ENCODE measurements at places on chromosomes 4 and X.

GRCh38 chr4:166006217-166006616 lies 133.2 kb downstream of the TLL1 start:
- H3K4me1 ChIP-seq = no peaks in the 10 kb centered on the region
- H3K36me3 ChIP-seq = no peaks in the 10 kb centered on the region
- H3K27ac ChIP-seq = no peak overlapping the region
- DNase-seq = no peak

DNA sequence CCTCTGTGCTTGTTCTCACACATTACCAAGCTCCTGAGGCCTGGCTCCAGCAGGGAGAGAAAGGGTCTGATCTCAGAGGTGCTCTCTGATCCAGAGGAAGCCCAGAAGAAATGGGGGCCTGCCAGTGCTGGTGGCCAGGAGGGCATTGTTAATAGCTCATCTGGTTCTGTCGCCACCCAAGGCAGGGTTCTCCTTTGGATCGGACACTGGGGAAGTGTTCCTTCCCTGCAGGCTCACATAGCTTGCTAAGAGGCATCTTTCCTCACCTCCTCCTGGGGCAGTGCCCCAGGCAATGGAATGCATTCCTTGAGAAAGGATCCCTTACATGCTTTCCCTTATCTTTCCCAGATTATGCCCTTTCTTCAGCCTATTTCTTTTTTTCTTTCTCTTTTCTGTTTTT lies 53.8 kb downstream of the RBM47 start:
- DNase-seq = no peak
- H3K27ac ChIP-seq = peak overlapping the region; percentile 84
- H3K27me3 ChIP-seq = no peaks in the 10 kb centered on the region
- H3K4me1 ChIP-seq = peaks cover 52% of the 10 kb centered on the region
- no peak overlapping the region for H3K4me3 ChIP-seq

GRCh38 chr4:183540410-183541009 lies 35.7 kb downstream of the ING2 start:
- no peak for DNase-seq
- H3K36me3 ChIP-seq = no peaks in the 10 kb centered on the region
- H3K27ac ChIP-seq = no peak overlapping the region
- no peaks in the 10 kb centered on the region for H3K27me3 ChIP-seq

GRCh38 chr4:147801820-147802219 lies 69.9 kb downstream of the ARHGAP10 start:
- H3K27ac ChIP-seq = no peak overlapping the region
- H3K4me3 ChIP-seq = no peak overlapping the region
- no peaks in the 10 kb centered on the region for H3K36me3 ChIP-seq
- no peaks in the 10 kb centered on the region for H3K4me1 ChIP-seq

DNA sequence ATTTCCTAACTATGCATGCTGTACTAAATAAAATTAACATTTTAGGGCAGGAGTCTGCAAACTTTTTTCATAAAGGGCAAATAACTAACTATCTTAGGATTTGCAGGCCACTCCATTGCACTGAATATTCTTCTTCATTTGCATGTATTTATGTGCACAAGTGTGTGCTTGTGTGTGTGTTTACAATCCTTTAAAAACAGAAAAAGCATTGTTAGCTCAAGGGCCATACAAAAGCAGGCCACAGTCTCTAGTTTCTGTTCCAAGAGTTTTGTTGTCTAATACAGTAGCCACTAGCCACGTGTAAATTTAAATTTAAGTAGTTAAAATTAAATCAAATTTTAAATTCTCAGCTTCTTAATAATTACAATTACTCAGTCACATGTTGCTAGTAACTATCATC lies 621.8 kb downstream of the TMA16 start:
- no peaks in the 10 kb centered on the region for H3K27me3 ChIP-seq
- H3K27ac ChIP-seq = no peak overlapping the region
- no peak overlapping the region for H3K4me3 ChIP-seq
- no peaks in the 10 kb centered on the region for H3K36me3 ChIP-seq
- DNase-seq = no peak

DNA sequence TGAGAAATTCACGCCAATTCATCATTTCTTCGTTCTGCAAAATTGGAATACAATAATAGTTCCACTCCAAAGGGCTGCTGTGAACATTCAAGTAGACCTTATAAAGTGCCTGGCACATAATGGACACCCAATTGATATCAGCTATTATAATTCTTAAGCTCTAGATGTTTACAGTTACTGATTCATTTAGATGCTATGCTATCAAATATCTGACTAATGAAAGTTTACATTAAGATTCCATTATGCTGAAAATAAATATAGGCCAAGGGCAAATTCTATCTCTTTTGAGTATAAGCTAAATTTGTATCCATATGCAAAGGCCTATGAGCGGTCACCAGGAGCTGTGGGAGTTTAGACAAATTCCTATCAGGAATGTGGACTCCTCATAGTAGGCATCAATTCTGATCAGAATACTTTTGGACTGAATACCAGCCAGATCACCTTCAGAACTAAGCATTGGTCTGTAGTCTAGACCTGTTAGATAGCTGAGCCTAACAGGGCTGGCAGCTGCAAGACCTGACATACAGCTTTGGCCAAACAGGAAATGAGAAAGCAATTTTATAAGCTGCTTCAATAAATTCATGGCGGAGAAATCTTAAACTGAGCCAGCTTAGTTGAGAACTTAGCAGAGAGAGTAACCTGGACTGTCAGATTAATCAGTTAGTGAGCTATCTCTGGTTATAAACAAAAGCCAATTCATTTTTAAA lies 384.3 kb upstream of the ACTRT1 start:
- no peaks in the 10 kb centered on the region for H3K27me3 ChIP-seq
- H3K27ac ChIP-seq = no peak overlapping the region
- H3K4me3 ChIP-seq = no peak overlapping the region
- no peaks in the 10 kb centered on the region for H3K36me3 ChIP-seq
- H3K4me1 ChIP-seq = no peaks in the 10 kb centered on the region

- no peak overlapping the region for H3K4me3 ChIP-seq
- H3K27me3 ChIP-seq = no peaks in the 10 kb centered on the region
- no peaks in the 10 kb centered on the region for H3K4me1 ChIP-seq
- DNase-seq = no peak
These were observed 338.1 kb upstream of the ZCCHC13 start for GRCh38 chrX:73965833-73966232.

- H3K4me3 ChIP-seq = no peak overlapping the region
- H3K27me3 ChIP-seq = peaks cover 4% of the 10 kb centered on the region
- no peaks in the 10 kb centered on the region for H3K36me3 ChIP-seq
- no peaks in the 10 kb centered on the region for H3K4me1 ChIP-seq
- no peak overlapping the region for H3K27ac ChIP-seq
These were observed 221.2 kb downstream of the KLHL13 start for GRCh38 chrX:117895418-117895817.

GRCh38 chr4:179605196-179605595 lies 2163.0 kb upstream of the AGA start:
- no peaks in the 10 kb centered on the region for H3K4me1 ChIP-seq
- no peak for DNase-seq
- no peak overlapping the region for H3K4me3 ChIP-seq
- H3K27me3 ChIP-seq = no peaks in the 10 kb centered on the region
- no peak overlapping the region for H3K27ac ChIP-seq

DNA sequence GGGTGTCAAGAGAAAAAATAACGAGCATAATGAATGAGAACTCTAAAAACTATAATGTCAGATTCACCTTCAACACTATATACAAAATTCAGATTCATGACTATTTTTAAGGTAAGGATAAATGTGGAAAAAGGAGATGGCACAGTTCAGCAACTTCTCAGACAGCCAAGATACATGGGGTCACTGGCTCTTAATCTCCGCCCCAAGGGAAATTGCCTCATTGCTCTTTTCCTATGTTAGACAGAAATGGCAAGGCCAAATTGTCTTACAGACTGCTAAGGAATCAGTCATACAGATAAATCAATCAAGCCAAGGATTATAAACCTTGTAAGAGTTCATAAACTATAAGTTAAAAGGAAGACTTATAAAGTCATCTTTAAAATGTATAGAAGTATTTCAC lies 183.4 kb downstream of the OPHN1 start:
- no peaks in the 10 kb centered on the region for H3K27me3 ChIP-seq
- no peaks in the 10 kb centered on the region for H3K36me3 ChIP-seq
- H3K4me3 ChIP-seq = no peak overlapping the region
- no peak overlapping the region for H3K27ac ChIP-seq

DNA sequence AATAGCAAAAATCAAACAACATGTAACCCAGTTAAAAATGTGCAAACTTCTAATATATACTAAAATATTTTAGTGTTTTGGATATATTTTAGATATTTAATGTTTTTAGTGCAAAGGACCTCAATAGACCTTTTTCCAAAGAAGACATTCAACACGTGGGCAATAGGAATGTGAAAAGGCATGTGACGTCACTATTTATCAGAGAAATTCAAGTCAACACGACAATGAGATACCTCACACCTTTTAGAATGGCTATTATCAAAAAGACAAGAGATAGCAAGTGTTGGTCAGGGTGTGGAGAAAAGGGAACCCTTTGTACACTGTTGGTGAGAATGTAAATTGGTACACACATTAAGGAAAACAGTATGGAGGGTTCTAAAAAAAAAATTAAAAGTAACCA lies 115.6 kb upstream of the FAM47B start:
- H3K36me3 ChIP-seq = no peaks in the 10 kb centered on the region
- no peak for DNase-seq
- peaks cover 4% of the 10 kb centered on the region for H3K27me3 ChIP-seq
- no peak overlapping the region for H3K4me3 ChIP-seq
- no peaks in the 10 kb centered on the region for H3K4me1 ChIP-seq

GRCh38 chr4:141804836-141805235 lies 168.5 kb downstream of the IL15 start:
- no peak overlapping the region for H3K4me3 ChIP-seq
- no peak for DNase-seq
- no peaks in the 10 kb centered on the region for H3K27me3 ChIP-seq
- no peak overlapping the region for H3K27ac ChIP-seq
- no peaks in the 10 kb centered on the region for H3K36me3 ChIP-seq
- H3K4me1 ChIP-seq = no peaks in the 10 kb centered on the region

DNA sequence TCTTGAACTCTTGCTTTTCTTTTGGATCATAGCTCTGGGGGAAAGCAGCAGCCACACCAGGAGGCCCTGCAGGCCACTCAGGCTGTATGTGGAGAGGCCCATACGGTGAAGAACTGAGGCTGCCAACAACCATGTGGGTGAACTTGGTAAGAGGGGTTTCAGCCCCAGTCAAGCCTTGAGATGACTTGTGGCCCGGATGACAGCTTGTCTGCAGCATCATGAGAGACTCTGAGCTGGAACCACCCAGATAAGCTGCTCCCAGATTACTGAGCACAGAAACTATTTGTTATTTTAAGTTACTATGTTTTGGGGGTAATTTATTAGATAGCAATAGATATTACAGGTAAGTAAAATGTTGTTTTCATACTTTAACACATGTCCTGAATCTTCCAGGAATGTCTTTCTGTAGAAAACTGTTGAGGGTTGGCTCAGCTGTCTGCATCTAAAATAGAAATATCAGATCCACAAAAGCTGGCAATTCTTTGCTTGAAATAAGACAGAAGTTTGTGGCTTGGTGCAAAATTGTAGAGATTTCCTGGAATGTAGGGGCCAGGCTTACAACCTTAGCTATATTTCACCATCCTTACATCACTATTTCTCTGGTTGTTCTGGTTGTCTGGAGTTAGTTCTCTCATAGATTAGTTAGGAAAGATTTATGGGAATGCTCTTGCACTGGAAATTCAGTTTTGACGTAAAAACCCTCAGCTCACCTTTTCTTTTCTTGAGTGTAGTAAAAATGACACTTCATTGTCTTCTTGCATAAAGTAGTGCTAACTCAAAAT lies 272.1 kb downstream of the RAPGEF2 start:
- H3K27ac ChIP-seq = no peak overlapping the region
- H3K36me3 ChIP-seq = no peaks in the 10 kb centered on the region
- no peak overlapping the region for H3K4me3 ChIP-seq
- no peak for DNase-seq
- no peaks in the 10 kb centered on the region for H3K4me1 ChIP-seq
- H3K27me3 ChIP-seq = no peaks in the 10 kb centered on the region

- H3K4me1 ChIP-seq = peaks cover 27% of the 10 kb centered on the region
- H3K27me3 ChIP-seq = no peaks in the 10 kb centered on the region
- H3K27ac ChIP-seq = no peak overlapping the region
These were observed 117.3 kb downstream of the CHM start for GRCh38 chrX:85930099-85930498.

DNA sequence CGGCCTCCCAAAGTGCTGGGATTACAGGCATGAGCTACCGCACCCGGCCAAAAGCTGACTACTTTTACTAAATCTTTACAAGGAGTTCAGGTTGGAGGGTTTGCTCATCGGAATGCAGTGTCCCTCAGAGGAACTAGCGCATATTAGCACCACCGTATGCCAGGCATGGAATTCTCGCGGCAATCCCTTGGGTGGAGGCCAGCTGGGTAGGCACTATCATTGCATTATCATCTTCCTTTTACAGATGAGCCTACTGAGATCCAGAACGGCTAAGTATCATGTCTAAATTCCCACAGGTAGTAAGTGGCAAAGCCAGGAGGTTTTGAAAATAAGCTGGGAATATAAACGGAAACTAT lies 6.1 kb upstream of the CXorf66 start:
- no peak for DNase-seq
- no peak overlapping the region for H3K4me3 ChIP-seq
- H3K27me3 ChIP-seq = peaks cover 10% of the 10 kb centered on the region
- no peak overlapping the region for H3K27ac ChIP-seq

DNA sequence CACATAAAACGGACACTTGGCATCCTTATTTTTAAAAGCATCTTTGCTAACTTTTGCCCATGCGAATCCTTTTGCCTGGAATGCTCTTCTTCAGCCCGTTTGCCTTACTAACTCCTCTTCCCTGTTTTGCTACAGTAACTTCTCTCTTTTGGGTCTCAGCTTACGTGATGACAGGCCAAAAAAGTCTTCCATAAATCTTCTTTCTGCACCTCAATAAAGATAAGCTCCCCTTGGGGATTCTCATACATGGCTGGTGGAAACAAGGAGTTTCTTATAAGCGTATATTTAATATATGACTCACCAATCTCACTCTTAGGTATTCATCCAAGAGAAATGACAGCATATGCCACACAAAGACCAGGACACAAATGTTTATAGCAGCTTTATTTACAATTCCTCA lies 192.7 kb downstream of the RCHY1 start:
- H3K27ac ChIP-seq = no peak overlapping the region
- no peaks in the 10 kb centered on the region for H3K36me3 ChIP-seq
- H3K4me1 ChIP-seq = no peaks in the 10 kb centered on the region

- no peaks in the 10 kb centered on the region for H3K36me3 ChIP-seq
- no peak overlapping the region for H3K27ac ChIP-seq
- no peak for DNase-seq
- no peak overlapping the region for H3K4me3 ChIP-seq
- no peaks in the 10 kb centered on the region for H3K27me3 ChIP-seq
These were observed 314.7 kb upstream of the ATOH1 start for GRCh38 chr4:93513851-93514250.

GRCh38 chr4:88158038-88158488 lies 376 bp downstream of the ABCG2 start:
- no peak overlapping the region for H3K27ac ChIP-seq
- no peaks in the 10 kb centered on the region for H3K4me1 ChIP-seq
- peak overlapping the region; percentile 30 for H3K4me3 ChIP-seq
- no peaks in the 10 kb centered on the region for H3K27me3 ChIP-seq
- DNase-seq = no peak

- no peaks in the 10 kb centered on the region for H3K27me3 ChIP-seq
- no peak overlapping the region for H3K4me3 ChIP-seq
- no peak for DNase-seq
- no peaks in the 10 kb centered on the region for H3K4me1 ChIP-seq
These were observed 47.3 kb upstream of the DOCK11 start for GRCh38 chrX:118448273-118448783.

GRCh38 chrX:148316446-148316845 lies 184.0 kb upstream of the AFF2 start:
- no peak overlapping the region for H3K27ac ChIP-seq
- no peaks in the 10 kb centered on the region for H3K27me3 ChIP-seq
- no peaks in the 10 kb centered on the region for H3K4me1 ChIP-seq
- no peak overlapping the region for H3K4me3 ChIP-seq

All from adrenal gland (tissue), 19 donors.